ENCODE measurements at places on chromosomes 5 and 9.

GRCh38 chr9:109689701-109690100 is 90.3 kb upstream of the PALM2AKAP2 start:
- DNase-seq = no peak

DNA sequence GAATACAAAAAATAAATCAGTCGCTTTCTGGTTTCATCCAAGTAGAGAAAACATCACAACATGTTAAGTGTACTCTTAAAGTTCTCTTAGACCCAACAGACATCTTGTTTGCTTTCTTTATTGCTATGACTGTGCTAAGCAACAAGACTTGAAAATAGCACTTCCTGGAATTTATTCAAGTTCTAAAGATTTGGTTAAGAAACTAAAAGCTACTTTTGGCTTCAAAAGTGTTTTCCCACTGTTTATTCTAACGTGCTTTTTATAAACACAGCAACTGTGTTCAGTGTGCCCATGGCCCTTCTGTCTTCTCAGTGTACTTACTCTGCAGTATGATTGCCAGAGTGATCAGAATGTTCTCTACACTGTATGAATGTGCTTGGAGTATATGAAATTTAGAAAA is 109.8 kb downstream of the GIN1 start:
- no peak for DNase-seq

- DNase-seq = no peak
These were observed 4.3 kb downstream of the ERAP2 start for GRCh38 chr5:96880444-96881164.

DNA sequence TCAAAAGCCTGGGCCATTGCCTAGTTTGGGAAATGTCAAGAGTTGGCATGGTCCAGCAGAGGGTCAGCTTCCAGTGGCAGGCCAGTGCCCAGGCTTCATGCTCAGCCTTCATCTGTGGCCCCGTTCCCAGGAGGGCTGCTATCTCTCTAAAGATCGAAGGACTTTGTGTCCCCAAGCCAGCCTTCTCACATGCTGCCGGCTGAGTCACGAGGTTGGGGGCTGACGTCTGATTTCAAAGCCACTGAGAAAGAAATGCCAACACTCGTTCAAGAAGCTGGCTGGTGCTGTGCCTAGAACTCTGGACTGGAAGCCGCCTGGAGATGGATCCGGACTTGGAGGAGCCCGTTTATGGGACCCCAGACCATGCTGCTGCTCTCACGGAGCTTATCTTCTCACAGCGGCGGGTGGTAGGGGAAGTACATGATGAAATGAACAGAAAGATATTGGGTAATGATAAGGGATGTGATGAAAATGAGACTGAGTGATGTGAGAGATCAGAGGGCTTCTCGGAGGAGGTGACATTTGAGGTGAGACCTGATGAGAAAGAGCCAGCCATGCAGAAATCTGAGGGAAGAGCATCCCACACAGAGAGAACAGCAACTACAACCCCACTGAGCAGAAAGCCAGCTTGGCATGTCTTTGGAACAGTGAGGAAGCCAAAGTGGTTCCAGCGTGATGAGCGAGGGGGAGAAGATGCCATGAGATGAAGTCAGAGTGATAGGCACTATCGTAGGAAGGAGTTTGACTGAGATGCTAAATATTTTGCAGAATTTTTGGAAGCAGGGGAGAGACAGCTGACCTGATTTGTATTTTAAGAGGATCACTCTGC is 54.9 kb upstream of the BOD1 start:
- DNase-seq = no peak

DNA sequence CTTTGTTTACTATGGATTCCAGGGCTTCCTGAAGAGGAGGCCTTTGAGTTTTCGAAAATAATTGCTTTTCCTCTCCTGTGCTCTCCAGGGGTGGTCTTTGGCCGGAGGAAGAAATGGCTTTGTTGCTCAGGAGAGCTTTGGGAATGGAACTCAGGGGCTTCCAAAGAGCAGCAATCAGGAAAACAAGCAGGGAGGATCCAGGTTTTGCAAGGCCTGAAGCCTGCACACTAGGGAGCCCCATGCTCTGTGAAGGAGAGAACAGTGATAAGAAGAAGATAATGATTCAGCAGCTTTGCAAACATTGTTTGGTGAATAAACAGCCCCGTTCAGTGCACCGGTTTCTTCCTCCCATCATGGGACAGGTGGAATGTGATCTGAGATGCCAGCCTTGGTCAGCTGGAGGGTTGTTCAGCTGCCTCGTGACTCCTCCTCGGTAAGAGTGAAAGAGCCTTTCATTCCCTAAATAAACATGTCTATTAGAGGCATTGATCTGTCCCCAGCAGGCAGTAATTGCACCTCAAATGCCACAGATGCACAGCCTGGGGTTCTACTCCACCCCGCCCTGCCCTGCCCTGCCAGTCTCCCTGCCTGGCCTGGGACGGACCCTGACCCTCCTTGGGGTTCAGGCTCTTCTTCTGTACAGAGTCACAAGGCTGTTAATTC is 11.5 kb upstream of the ALDH1B1 start:
- DNase-seq = no peak

GRCh38 chr9:125758986-125759763 is 12.0 kb downstream of the PBX3 start:
- DNase-seq = no peak

- no peak for DNase-seq
These were observed 521.1 kb upstream of the DAB2 start for GRCh38 chr5:39945870-39946269.

- DNase-seq = no peak
These were observed 313.5 kb upstream of the PDE4D start for GRCh38 chr5:60207040-60207439.

DNA sequence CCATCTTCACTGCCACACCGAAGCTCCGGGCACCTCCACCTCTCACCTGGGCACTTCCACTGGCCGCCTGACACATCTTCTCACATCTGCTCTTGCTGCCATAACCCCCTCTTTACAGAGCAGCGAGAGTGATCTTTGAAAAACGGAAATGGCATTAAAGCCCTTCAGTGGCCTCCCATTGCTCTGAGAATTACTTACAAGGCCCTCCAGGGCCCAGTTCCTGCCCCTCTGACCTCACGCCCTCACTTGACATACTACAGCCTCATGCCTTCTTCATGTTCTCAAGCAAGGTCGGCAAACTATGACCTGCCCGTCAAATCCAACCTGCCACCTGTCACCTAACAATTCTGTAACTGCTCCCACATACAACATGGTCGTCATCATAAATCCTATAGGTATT is 187.3 kb downstream of the NR3C1 start:
- DNase-seq = no peak

DNA sequence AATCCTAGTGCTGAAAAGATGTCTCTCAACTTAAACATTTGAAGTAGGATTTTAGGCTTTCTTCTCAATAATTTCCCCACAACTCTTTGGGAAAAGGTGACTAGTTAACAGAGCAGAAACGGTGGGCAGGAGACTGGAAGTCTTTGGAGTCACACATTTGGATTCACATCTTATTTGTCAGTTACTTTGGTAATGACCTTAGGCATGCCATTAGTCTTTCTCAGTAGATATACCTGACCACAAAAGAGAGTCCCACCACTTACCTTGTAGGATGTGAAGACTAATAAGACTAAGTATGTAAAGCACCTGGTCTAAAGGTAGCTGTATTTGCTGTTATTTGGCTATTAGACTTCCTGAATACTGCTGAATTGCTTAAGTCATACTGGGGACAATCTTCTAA is 35.4 kb downstream of the DAP start:
- no peak for DNase-seq

DNA sequence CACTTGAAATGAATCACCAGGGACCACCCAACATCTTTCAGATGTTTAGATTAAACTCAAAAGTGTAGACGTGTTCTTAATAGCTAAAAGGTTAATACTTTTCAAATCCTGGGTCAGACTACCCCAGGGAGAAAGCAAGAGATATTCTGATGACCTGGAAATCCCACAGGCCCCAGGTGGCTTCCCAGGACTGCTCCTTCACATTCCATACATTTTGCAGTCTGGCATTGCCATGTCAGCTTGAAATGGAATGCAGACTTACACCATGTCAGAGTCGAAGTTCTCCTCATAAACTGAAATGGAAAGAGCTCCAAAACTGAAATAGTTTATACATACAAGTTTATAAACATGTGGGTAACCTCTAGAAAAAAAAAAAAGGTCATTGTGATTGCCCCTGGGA is 61.5 kb downstream of the TMEM167A start:
- no peak for DNase-seq

DNA sequence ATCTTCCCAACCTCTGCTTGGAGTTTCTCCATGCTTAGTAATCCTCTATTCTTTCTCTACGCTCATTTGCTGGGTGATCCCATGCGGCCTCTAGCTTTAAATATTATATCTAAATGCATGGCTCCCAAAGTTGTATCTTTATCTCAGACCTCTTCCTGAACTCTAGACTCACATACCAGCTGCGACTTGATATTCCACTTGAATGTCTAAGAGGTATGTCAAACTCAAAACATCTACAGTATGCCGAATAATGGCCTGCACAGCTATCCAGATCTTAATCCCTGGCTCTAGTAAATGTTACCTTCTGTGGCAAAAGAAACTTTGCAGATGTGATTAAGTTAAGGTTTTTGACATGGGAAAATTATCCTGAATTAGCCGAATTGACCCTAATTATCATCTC is 179.2 kb downstream of the TTC39B start:
- no peak for DNase-seq

DNA sequence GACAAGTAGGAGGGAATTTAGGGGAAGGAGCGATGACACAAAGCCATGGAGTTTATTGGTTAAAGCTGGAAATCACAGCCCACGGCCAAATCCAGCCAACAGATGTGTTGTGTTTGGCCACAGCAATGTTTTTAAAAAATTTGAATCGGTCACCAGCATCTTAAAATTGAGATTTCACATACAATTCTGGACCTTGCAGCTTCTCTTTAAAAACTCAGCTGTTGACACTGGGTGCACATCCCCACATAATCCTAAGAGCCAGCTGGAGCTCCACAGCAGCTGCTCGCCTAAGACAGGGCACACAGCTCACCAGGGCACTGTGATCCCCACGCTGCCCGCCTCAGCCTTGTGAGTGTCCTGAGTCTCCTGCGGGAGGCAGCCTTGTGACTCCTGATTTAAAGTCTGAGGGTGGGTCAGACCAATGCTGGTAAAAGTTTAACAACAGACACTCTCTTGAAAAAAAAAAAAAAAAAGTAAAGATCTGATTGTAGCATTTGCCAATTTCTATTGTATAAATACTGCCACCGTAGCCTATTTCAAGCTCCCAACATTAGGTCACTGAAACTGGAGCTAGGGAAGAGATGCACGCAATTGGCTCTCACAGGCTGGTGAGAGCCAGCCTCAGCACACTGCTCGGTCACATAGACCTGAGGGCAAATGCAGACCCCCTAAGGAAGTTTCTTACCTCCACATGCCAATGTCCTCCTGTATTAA is 124.8 kb downstream of the HSD17B3 start:
- DNase-seq = peak; percentile 36

DNA sequence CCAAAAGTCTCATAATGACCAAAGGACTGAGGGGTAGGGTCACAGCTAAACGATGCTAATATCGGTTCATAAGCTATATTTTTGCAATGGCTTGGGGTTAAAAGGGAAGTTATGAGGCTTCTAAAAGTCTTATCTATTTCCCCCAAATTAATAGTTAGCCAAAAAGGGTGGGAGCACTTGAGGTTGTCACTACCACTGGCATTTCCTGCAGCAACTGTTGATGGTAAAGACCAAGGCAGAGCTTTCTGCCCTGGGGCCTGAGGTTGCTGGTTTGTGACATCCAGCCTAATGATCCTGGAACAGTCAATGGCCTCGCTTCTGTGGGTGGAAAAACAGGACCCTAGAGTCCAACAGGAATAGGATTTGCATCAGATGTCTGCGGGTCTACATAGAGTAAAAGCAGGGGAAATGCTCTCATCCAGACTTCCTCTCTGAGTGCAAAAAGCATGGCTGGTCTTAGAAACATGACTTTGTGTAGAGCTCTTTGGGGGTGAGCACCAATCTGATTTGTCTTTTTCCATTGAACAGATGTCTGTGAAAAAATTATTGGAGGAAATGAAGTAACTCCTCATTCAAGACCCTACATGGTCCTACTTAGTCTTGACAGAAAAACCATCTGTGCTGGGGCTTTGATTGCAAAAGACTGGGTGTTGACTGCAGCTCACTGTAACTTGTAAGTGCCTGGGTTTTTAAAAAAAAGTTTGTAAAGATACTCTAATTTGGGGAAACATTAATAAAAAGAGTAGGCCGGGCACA is 2.7 kb downstream of the GZMA start:
- DNase-seq = no peak

DNA sequence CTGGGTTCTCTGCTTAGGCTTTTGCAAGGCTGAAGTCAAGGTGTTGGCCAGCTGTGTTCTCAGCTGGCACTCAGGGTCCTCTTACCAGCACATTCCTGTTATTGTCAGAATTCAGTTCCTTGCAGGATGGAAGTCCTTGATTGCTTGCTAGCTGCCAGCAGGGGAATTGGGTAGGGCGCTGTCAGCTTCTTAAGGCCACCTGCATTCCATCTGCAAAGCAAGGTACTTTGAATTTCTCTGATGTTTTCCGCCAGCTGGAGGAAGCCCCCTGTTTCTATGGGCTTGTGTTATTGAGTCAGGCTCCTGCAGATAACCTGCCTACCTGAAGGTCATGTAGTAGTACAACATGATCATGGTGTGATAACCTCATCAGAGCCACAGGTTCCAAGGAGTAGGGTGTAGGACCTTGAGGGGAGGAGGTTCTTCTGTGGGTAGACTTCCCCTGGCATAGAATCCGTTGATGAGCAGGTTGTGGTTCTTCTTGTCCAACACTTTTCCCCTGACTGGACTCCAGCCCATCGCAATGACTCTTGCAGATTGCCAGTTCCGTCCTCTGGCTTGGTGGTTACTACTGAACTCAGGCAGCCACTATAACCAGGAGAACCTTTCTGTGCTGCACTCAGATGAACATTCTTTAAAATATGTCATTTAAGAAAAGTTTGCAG is 6.8 kb downstream of the TENT4A start:
- DNase-seq = no peak

DNA sequence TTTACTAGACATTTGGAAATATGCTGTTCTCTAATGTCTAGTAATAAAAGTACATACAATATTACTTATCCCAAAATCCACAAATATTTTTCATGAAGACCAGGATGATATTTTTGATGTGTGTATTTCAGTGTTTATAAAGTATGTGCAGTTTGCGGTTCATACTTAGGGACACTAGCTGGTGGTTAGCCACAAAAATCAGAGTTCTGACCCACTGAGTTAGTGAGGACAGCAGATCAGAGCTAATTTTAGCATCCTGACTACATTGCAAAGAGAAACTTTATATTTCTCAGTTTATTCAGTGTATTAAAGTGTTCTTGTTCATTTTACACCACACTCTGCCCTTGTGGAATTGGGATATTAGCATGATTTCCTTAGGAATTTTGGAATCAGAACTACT is 655.3 kb downstream of the HTR1A start:
- DNase-seq = no peak
